ENCODE measurements at places on chromosomes 12 and 14. TPM values are rescaled to one million over a fixed set of nuclear protein-coding genes. Genes with fewer than 3 reads are reported as not detected.

DNA sequence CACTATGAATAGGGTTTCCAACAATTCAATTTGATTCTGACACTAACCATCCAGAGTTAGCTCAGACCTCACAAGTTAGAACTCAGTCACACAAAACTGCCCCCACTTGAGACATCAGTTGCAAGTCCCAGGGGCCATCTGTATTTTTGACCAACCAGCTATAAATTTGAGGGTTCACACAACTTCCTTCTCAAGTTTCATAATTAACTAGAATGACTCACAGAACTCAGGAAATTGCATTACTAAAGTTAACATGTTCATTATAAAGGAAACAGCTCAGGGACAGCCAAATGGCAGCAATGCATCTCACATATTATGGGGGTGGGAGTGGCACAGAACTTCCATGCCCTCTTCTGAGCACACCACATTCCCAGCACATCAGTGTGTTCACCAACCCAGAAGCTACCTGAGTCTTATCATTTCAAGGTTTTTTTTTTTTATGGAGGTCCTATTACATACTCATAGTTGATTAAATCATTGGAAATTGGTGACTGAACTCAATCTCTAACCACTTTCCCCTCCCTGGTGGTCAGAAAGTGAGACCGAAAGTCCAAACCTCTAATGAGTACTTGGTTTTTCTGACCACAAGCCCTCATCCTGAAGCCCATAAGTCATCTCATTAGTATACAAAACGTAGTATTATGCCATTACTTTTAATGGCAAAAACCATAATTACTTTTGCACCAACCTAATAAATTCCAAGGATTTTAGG, 1721.5 kb upstream of the SEL1L start:
- DNase-seq: no peak

PZP gene
- polyA plus RNA-seq: not detected

- DNase-seq: no peak
These were observed 343.4 kb downstream of the BCAT1 start for GRCh38 chr12:24605466-24605865.

- no peak for DNase-seq
These were observed 486.5 kb downstream of the EGLN3 start for GRCh38 chr14:33464254-33464962.

DNA sequence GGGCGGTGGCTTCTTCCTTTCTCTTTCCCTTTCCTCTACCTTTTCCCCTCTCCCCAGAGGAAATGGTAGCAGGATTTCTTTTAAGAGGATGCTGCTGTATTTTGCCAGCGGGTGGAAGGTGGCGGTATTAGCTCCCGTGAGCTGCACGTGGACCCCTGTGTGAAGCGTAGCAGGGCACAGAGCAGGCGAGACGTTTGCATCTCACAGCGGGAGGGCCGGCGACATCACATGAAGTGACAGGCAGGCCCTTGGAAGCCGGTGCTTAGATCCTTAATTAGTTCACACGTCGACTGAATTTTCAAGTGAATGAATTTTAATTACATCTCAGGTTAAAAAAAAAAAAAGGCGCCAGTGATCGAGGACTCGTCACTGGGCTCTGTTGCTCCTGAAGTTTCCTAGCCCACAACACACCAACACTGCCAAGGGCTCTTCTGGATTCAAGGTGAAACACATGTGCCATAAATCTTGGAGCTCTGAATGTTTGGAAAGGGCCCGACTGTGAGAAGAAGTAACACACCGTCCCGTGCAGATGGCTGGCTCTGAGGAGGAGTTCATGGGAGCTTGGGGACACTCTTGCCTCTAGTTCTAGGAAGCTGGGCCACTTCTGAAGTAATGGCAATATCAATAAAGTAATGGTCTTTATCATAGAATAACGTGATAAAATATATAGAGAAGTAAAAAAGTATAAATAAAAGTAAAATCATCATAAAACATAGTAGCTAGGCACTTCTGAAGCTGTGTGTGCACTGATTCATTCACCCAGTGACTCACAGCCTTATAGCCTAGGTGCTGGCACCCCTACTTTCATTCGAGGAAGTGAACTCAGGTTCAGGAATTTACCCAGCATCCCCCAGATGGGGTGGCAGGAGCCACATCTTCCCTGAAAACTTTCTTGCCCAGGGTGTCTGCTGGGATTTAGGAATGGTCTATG, 75.3 kb downstream of the AACS start:
- no peak for DNase-seq

GRCh38 chr14:105384605-105385321, 13.6 kb upstream of the TEX22 start:
- no peak for DNase-seq

DNA sequence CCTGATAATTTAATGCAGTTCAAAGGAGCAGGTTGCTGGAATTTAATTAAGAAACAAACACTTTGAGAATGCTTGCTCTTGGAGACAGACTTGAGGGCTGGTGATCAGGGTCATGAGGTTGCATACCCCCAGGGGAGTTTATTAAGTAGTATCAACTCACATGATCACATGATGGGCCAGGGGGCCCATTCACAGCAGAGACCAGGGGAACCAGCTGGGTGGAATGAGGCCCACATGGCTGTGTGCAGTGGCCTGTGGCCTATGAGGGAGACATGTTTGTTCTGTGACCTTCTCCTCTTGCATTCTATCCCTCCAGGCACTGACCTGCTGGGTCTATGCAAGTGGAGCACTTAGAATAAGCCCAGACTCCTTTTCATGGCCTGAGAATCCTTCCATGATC, 266.6 kb upstream of the PWP1 start:
- DNase-seq: no peak

NYNRIN gene
- polyA plus RNA-seq: 20.3 TPM
